ENCODE measurements at places on chromosomes 3 and 15. TPM values are rescaled to one million over a fixed set of nuclear protein-coding genes. Genes with fewer than 3 reads are reported as not detected.

GRCh38 chr3:71258116-71258515, 325.4 kb downstream of the FOXP1 start:
- H3K27me3 ChIP-seq: no peaks in the 10 kb centered on the region
- no peaks in the 10 kb centered on the region for H3K36me3 ChIP-seq
- H3K4me3 ChIP-seq: no peak overlapping the region
- DNase-seq: no peak
- H3K4me1 ChIP-seq: no peaks in the 10 kb centered on the region

DNA sequence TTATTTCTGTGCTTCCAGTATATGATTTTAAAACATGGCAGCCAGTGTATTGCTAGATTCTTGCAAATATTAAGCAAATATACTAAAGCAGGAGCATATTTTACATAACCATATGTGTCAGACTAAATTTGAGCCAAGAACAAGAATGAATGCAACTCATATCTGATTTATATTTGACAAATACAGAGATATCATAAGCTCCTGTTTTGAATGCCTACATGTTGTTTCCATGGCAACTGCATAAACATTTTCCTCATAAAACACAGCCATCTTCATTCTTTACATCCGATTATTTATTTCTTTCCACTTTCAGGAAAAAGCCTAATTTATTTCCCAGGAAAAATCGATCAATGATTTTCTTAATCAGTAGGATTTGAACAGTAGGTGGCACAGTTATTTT, 172.2 kb upstream of the TSPAN3 start:
- H3K4me1 ChIP-seq: no peaks in the 10 kb centered on the region
- no peak for DNase-seq
- no peaks in the 10 kb centered on the region for H3K36me3 ChIP-seq
- H3K27ac ChIP-seq: no peak overlapping the region

IL17RE gene
- total RNA-seq: 10.1 TPM

- H3K4me3 ChIP-seq: no peak overlapping the region
- no peak for DNase-seq
- H3K27me3 ChIP-seq: no peaks in the 10 kb centered on the region
- no peaks in the 10 kb centered on the region for H3K4me1 ChIP-seq
Measured at GRCh38 chr3:100776746-100777145, 67.5 kb downstream of the TFG start.

CCDC39 gene
- not detected for total RNA-seq

- H3K27me3 ChIP-seq: no peaks in the 10 kb centered on the region
- no peaks in the 10 kb centered on the region for H3K4me1 ChIP-seq
- no peak overlapping the region for H3K27ac ChIP-seq
- no peak for DNase-seq
Measured at GRCh38 chr15:78105476-78106241, 13.3 kb downstream of the SH2D7 start.
